ENCODE measurements at places on chromosomes 5 and 9.
A peak's percentile ranks its signal among the peaks of the same experiment; 100 is the strongest.

DNA sequence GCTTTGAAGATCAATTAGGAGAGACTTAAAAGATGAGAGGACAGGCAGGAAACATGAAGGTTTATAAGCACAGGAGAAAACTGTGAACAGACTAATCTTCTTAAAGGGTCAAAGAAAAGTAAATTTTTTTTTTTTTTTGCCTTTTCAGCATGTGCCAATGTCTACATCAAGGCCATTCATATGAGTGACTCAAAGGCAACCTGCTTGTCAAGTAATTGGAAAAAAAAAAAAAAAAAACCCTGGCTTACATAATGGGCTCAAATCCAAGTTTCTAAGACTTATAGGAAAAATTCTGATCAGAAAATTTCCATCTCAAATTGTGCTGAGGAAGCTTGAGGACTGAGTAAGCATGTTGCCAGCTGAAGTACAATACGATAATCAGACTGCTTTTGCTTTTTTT is 15.9 kb downstream of the PPP2R2B start:
- no peak for DNase-seq

- no peak for DNase-seq
Measured at GRCh38 chr5:177545487-177546257, 8.7 kb downstream of the FAM193B start.

GRCh38 chr9:129270903-129271431 is 92.9 kb upstream of the IER5L start:
- DNase-seq = no peak

DNA sequence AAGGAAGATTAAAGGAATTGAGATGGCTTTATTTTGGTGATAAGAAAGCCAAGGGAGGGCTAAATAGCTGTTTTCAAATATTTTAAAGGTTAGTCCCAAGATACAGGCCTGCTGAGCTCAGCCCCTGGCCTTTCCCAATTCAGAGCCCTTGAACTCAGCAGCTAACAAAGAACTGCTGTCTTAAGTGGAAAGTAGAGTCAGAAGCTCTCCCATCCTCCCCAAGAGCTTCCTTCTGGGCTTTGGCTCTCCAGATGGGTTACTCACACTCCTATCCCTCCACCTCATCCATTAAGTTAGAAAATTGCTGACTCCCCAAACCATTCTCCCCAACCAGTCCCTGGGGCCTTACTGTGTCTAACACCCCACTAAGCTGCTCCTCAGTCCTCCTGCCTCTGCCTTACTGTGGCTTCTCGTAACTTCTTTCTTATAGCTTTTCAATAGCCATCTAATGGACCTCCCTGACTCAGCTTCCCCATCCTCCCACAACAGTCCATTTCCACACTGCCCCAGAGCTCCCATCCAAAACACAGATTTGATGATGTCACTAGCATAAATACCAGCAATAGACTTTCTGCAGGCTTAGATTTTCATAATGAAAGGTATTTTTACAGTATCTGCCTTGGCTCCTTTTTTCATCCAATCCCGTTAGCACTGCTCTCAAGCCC is 239.1 kb downstream of the ENC1 start:
- no peak for DNase-seq

DNA sequence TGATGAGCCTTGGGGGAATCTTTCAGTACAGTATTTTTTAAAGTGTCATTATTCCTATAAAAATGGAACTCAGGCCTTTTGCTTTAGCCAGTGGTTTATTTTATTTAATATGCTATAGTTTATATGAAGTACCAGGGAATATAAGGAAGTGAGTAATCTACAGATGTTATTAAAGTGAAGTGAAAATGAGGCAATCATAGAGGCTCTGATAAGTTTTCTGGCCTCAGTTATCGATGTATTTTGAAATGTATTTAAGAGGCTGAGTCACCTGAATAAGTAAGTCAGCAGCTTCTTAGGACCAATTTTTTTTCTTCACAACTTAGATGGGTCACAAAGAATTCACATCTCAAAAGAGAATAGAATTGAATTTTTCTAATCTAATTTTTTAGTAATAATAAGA is 829.0 kb downstream of the DNAH5 start:
- DNase-seq = no peak

DNA sequence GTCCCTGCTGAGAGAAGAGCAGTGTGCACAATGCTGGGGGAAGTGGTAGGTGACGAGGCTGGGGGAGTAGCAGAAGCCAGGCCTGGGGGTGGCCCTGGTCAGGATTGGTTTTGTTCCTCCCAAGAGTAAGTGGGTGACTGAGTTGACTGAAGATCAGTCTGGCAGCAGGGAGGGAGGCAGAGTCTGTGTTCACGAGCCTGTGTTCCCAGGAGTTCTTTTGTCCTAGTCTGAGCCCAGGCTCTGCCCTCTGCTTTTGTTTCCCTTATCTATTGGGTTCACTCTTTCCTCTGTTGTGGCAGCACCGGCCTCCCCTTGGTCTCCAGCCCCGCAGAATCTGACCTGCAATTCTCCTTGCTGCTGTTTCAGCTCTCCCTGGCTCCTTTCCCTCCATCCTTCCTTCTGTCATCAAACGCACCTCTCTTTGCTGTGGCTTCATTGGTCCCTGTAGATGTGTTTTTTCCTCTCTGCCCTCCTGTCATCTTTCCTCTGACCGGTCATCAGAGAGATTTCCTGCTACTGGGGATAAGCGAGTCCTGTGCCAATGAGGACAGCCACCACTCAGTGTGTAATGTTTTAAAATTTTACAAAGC is 607.4 kb downstream of the KIF4B start:
- peak; percentile 27 for DNase-seq

DNA sequence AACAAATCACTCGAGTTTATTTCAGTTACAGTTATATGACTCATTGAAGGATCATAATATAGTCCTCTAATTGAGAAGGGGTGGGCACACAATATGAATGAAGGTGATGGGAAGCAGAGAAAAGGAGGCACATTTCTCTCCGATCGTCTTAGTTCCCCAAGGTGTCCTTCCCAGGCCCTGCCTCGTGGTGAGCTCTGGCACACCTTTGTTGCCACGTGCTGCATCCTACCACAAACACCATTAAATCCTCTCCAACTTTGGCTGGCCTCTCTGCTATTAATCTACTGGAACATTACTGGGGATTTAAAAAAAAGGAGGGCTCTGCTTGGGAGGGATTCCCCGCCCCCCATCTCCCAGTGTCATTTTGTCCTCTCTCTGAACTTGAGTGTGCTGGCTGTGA is 42.9 kb downstream of the CDH6 start:
- no peak for DNase-seq

- no peak for DNase-seq
Measured at GRCh38 chr9:69755205-69755604, 4.6 kb downstream of the PTAR1 start.

GRCh38 chr9:13863112-13863511 is 450.8 kb downstream of the NFIB start:
- DNase-seq = no peak

- no peak for DNase-seq
Measured at GRCh38 chr9:104856413-104856941, 71.5 kb downstream of the ABCA1 start.

DNA sequence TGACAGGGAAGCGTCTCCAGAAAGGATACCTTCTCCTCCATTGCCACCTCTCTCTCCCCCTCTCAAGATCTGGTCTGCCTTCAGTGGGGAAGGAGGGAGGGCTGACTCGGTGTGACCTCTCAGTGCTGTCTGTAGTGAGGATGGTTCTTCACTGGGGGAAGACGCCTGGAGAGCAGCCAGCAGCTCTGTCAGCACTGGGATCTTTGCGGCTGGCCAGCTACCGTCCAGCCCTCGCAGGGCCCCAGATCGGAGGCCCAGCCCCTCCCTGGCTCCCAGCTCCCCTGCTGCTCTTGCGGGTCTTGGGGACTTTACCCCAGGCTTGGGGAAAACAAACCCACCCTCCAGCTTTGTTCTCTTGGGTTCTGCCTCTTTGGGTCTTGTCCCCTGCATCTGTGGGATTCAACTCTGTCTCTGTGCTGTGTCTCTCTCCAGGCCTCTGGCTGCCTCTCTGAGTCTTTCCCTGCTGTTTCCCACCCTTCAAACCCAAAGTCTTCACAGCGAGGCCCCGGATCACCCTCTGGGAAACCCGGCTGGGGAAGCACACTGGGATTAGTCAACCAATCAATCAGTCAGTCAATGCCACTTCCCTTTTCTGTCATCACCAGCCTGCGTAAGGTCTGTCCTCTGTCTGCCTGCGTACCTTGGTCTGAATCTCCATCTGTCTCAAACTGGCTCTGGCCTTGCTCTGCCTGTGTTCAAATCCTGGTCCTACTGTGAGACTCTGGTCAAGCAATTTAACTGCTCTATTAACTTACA is 23.0 kb downstream of the FGF18 start:
- no peak for DNase-seq

DNA sequence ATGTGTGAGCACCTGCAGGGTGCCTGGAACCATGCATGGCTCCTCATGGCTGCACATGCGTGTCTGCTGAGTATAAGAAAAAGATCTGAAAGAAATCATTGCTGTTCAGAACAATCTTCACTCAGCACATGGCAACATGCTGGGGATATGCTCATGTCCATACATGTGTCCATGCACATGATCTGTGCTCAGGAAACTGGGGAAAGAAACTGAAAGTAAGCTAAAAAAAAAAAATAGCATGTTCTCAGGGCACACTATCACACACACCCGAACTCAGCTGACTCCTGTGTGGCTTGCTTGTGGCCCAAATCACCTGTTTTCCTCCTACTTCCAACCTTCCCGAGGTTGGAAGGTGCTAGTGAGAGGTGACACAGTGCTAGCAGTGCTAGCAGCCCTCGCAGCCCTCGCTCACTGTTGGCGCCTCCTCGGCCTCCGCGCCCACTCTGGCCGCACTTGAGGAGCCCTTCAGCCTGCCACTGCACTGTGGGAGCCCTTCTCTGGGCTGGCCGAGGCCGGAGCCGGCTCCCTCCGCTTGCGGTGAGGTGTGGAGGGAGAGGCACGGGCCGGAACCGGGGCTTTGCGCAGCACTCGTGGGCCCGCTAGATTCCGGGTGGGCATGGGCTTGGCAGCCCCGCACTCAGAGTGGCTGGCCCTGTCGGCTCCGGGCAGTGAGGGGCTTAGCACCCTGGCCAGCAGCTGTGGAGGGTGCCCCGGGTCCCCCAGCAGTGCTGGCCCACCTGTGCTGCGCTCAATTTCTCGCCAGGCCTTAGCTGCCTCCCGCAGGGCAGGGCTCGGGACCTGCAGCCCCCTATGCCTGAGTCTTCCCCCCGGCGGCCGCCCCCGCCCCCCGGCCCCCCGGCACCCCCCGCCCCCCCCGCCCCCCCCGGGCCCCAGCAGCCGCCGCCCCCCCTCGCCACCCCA is 76.0 kb downstream of the GADD45G start:
- no peak for DNase-seq

DNA sequence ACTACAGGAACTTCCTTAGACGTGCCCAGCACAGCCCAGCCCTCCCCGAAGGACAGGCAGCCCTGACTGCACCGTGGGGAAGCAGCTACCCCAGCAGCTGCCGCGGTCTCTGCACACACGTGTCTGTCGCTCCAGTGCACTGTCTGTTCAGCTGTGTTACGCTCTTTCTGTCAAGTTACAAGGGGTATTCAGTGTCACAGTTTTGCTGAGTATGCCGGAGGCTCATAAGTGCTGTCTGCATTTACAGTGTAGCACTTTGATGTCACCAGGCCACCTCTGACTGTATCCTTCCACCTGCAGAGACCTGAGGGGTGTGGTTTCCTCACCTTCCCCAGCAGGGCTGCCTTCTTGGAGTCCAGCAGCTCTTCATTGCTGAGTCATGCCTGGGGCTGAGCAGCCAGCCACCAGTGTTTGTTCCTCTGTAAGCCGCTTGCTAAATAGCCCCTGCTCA is 126.8 kb downstream of the EHMT1 start:
- DNase-seq = no peak

- DNase-seq = no peak
Measured at GRCh38 chr5:72189146-72189545, 81.9 kb downstream of the MAP1B start.

DNA sequence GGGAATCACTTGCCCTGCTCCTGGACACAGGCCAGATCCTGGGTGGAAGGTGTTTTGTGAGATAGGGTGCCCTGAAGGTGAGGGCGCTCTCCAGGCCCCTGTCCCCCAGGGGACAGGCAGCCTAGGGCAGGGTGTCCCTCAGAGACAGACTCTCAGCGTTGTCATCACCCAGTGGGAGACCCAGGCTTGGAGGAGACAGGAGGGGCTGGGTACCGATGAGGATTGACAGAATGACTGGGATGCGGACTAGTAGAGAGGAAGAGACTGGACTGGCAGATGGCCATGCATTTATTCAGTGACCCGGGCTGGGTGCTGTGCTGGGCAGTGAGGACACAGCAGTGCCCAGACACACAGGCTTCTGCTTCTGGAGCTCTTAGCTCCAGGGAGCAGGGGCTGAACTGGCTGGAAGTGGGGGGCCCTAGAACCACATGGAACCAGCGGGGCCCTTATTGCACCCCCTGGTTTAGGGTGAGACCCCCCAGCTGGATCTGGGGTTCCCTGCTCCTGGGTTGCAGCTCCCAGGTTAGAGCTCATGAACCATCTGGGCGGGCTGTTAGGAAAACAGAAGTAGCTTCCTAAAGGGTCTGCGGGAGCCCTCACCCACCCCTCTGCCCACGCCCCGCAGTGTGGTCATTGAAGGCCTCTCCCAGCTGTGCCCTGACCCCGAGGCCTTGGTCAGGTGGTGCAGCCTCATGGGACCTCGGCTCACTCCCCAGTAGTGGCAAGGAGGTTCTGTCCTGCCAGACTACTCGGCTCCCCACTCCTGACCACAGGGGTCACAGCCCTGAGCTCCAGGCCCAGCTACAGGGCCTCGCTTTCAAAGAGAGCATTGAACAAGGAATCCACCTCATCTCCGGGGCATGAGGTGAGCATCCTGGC is 116.7 kb upstream of the LMX1B start:
- no peak for DNase-seq

GRCh38 chr5:16589658-16590057 is 27.1 kb downstream of the RETREG1 start:
- no peak for DNase-seq

GRCh38 chr5:142815469-142815868 is 45.3 kb downstream of the ARHGAP26 start:
- no peak for DNase-seq

GRCh38 chr5:180119031-180119902 is 47.7 kb upstream of the RNF130 start:
- no peak for DNase-seq

DNA sequence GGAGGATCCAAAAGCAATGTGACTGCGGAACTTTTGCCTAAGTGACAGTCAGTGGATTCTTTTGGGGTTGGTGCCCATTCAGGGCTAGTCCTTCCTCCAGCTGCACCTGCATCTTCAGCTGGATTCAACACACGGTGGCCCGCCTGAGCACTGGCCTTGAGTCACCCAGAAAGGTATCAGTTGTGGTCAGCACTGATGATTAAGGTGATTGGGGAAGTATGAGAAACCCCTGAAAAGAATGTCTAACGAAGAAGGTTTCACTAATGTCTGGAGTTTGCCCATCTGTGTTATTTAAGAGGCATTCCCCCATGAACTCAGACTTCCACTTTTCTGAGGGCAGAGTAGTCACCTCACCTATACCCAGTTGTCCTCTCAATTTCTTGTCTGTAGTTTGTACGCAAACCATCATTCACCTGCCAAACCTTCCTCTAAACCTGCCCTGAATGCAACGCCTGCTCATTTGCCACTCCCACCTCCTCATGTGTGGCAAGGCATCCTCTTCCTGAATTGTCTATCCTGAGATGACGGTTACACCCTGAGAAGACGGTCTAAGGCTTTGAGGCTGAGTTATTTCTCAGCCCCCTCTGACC is 27.2 kb downstream of the CSF2 start:
- no peak for DNase-seq

GRCh38 chr5:52531105-52531504 is 256.6 kb upstream of the ITGA1 start:
- no peak for DNase-seq

Measured in neuronal stem cell (in vitro differentiated cells).